Fibroblast of skin of right biceps (primary cell): ENCODE measurements at places on chromosomes 4 and X.

- DNase-seq, result no peak
Measured at GRCh38 chr4:14000091-14000814, 372.7 kb upstream of the BOD1L1 start.

DNA sequence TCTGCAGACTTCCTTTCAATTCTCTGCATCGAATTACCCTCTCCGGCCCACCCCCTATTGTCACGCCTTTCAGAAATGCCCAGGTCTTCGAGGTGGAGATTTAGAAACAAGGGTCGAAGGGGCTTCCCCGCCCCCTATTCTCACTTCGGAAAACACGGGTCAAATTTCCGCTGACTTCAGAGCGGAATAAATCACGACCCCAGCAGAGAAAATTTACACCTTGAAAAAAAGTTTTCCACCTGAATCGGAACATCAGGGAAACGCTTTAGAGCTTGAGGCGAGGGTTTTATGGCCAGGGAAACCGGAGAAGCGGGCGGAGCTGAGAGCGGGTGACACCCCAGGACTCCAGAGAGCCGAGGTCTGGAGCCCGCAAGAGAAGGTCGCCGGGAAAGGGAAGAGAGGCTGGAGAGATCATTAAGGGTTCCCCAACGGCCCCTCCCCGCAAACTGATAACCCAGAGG is 1.6 kb downstream of the SHISA3 start:
- DNase-seq, result no peak

DNA sequence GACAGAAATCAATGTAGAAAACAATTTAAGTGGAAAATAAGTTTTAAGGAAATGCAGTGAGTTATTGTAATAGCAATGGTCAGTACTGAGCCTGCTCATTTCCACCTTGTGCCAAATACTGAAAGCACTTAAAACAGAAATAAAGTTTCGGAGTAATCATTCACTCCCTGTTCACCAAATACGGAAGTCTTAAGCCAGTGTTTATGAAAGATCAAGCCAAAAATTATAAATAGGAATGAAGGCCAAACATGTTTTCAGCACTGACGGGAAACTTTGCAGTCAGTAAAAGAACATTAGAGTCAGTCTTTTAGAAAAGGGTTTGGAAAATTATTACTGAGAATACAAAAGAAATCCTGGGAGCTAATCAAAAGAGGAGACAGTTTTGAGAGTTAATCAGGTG is 178.6 kb downstream of the DMD start:
- DNase-seq, result no peak

DNA sequence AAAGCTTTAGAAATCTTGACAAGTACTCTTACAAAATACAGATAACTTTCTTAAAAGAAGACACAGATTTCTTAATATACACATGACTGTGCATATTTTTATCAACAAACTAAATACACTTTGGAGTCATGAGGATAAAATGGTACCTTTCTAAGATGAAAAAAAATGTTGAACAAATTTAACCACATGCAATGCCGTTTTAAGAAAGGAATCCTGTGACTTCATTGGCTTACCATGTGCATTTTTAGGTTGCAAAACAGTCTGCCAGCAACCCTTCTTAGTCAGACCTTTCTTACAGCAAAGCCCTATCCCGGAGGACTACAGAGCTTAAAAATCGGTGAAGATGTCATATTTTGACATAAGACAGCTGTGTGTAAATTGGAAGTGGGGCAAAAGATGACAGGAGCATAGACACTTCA is 51.7 kb downstream of the GASK1B start:
- DNase-seq, result peak; percentile 96

GRCh38 chr4:113404841-113405240 is 355.4 kb downstream of the ANK2 start:
- no peak for DNase-seq
